Islet precursor cell (in vitro differentiated cells): ENCODE measurements at places on chromosomes 4 and X.

GRCh38 chr4:71558248-71558647 lies 219.4 kb downstream of the SLC4A4 start:
- DNase-seq, result no peak

- DNase-seq, result no peak
Observed at GRCh38 chr4:120509719-120510118, 412.8 kb downstream of the PRDM5 start.

DNA sequence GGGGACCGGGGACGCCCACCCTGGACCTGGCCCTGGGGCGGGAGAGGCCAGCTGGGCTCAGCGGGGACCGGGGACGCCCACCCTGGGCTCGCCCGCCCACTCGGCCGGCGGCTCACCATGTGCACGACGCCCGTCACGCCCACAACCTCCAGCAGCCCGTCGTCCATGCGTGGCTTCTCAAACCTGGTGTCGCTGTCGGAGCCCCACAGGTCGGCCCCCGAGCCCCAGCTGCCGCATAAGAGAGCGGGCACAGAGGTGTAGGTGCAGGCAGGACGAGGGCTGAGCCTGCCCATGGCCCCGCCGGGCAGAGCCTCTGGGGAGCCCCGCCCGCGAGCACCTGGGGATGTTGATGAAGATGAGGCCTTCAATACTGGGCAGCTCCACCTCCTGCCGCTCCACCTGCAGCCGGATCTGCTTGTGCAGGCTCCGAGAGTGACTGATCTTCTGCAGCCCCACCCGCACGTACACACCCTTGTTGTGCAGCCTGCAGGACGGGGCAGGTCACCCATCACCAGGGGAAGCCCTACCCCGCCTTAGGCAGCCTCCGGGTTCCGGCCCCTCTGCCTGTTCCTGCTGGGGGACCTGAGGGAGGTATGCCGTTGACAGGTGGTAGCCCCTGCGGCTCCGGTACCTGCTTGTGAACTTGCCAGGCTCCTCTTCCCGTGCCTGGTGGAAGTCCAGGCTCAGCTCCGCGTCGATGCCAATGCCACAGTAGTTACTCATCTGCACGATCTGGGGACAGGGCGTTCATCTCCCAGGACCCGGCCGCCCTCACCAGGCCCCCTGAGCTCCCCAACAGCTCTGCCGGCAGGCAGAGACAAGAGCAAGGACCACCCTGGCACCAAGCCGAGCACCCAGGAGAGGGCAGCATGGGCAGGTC lies 11.8 kb downstream of the DGKQ start:
- no peak for DNase-seq

- no peak for DNase-seq
Observed at GRCh38 chrX:82134378-82134777, 932.5 kb downstream of the SH3BGRL start.

GRCh38 chrX:129731228-129731627 lies 7.6 kb upstream of the XPNPEP2 start:
- peak; percentile 9 for DNase-seq

DNA sequence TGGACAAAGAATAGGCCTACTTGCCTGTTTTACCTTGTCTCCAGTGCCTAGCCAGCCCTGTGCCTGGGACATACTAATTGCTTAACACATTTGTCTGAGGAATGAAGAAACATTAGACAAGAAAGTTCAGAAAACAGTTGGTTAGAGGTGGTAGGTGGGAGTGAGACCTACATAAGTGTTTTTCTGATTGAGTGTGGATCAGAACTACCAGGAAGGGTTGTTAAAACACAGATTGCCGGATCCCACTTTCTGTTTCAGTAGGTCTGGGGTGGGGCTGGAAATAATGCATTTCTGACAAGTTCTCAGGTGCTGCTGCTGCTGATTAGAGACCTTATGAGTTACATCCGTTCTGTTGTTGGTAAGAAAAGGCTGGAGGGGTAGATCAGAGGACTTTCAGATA lies 5.7 kb upstream of the JADE1 start:
- no peak for DNase-seq

DNA sequence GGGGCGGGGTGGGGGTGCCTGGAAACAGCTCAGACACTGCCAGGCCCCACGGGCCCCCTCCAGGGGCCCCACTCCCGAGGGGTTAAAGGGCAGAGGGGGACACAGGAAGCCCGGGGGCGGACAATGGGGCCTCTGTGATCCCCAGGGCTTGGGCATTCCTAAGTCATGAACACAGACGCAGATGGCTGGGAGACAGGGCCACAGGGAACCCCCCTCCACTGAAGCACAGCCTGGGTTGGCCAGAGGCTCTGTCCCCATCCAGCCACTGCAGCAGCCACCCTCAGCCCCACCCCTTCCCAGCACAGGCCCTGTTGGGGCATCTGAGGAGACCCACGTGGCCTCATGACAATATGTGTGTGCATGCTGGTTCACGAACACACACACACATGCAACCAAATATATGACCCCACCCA lies 3.9 kb downstream of the L1CAM start:
- peak; percentile 82 for DNase-seq

GRCh38 chr4:159547645-159548308 lies 444.9 kb downstream of the RAPGEF2 start:
- DNase-seq, result no peak

- DNase-seq, result no peak
Observed at GRCh38 chr4:33071535-33071934, 2351.4 kb downstream of the PCDH7 start.

DNA sequence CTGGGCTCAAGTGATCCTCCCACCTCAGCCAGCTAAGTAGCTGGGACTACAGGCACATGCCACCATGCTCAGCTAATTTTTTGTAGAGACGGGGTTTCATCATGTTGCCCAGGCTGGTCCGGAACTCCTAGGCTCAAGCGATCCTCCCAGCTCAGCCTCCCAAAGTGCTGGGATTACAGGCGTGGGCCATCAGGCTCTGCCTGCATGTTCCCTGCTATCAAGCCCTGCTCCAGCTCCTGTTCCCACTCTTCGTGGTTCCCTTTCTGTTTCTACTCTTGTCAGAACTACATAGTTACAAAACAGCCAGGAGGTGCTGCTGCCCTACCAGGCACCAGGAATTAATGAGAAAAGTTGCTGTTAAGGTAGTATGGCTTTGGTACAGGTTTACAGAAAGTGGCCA lies 8.7 kb downstream of the TIMP1 start:
- DNase-seq, result no peak

GRCh38 chr4:65670331-65671031 lies at the start of gene EPHA5:
TSS of gene EPHA5 (minus strand) at chr4:65670489. CDS start at chr4:65669742, 747 bp downstream.
- peak; percentile 95 for DNase-seq

DNA sequence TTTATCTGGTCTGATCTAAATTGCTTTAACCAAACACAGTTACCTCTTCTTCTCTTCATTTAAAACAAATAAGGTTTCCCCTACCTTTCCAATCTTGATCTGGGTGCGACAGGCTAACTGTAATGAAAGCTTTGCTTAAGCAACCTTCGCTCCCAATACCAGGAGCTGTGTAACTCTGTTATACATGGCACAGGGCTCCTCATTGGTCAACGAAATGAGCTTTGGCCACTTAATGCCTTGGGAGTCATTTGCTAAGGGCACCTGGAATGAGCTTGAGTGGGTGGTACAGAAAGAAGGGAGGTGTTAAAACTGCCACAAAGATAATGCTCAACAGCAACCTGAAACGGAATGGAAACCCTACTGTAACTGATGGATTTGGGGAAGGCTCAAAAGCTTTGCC lies 140.5 kb downstream of the CHRNA9 start:
- no peak for DNase-seq

- DNase-seq, result no peak
Observed at GRCh38 chrX:124362072-124362471, 15.7 kb downstream of the SH2D1A start.
